T-helper 1 cell (primary cell): ENCODE measurements at places on chromosomes 11 and 22.

DNA sequence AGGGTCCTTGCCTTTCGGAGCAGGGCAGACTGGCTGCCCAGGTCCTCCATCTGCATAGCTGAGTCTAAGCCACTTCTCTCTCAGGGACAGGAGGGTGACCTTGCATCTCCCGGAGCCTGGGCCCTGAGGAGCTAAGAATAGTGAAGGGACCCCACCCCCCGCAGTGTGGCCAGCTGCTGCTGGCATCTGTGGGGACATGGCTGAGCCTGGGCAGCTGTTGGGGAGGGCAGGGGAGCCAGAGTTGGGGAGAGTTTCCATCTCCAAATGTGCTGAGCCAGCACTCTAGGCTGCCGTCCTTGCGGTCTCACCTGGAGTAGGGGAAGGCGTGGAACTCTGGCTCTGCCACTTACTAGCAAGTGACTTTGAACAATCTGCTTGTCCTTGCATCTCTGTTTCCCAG lies 34.8 kb upstream of the SHISAL1 start:
- no peak for DNase-seq

DNA sequence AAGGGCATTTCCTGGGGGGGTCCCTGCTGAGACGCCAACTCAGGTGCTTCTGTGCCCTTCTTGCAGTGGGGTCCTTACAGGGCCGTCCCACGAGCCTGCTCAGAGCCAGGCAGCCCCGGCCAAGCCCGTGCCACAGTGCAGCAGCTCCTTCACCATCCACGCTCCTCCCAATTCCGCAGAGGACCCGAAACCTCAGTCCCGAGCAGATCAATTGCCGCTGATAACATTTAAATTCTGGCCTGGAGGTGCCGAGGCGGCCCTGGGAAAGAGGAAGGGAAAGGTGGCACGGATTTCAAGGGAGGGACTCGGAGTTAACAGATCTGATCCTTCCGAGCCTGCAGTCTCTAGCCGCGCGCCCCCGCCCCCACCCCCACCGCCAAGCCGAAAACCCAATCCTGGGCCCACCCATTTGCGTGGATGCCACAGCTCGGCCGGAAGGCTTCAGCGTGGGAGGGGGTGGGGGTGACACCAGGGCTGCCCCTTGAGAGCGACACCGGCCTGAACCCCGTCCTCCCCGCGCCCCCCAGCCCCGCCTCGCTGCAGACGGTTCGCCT lies 32.3 kb upstream of the JAM3 start:
- no peak for DNase-seq

DNA sequence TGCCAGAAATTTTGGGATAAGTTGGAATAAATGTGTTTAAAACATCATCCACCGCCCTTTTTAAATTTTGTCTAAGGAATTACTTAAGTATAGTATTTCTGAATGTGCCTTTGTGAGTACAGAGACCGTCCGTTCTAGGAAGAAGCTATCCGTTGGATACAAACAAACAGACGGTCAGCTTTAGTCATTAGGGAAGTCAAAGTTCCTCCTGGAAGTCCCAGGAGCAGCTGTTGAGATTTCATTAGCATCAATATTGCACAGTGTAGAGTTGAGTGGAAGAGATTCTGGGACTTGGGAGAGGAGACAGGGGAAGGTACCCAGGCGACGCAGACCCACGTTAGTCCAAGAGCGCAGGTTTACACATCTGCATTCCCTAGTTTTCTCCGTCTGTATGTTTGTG lies 15.7 kb upstream of the ADSL start:
- DNase-seq: no peak

- DNase-seq: no peak
Measured at GRCh38 chr11:1924181-1924580, 4.7 kb downstream of the TNNT3 start.

DNA sequence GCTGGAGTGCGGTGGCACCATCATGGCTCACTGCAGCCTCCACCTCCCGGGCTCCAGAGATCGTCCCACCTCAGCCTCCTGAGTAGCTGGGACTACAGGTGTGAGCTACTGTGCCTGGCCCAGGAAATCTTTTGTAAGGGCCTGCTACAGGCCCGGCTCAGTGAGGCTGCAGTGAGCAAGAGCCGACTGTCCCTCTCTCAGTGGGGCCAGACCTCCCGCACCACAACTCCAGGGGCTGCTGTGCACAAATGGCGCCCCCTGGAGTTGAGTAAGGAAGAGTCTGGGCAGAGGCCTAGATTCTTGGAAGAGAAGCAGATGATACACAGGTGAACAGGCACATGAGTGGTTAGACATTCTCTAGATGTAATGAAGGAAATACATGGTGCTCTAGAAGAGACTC lies 7.0 kb downstream of the SERHL2 start:
- DNase-seq: peak; percentile 19
